Stimulated activated memory B cell treated with anti-CD40 and anti-IgM and Interleukin-4, amounts not matched to agents 10 μg/mL and 1 μg/mL and 100 μg/mL, for 72 hours (primary cell): ENCODE measurements at places on chromosomes 13 and 19.

GRCh38 chr19:45592366-45592765 is 7.8 kb upstream of the OPA3 start:
- ATAC-seq, result no peak

DNA sequence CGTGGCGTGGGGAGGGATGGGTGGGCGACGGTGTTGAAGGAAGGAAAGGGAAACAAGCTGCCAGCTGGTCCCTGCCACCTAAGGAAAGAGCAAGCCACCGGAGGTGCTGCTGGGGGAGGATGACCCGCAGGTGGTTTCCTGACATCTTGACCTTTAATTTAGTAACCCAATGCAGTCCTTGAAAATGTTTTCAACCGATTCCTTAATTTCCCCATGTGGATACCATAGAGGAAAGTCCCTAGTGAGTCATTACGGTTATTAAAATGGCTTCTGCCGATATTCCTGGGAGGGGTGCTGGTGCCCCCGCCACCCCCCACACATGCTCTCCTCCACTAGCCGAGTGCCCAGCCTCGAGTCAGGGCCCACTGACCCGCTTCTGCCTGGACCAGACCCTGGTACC is 6.3 kb upstream of the ANKRD10 start:
- ATAC-seq, result peak; percentile 66

DNA sequence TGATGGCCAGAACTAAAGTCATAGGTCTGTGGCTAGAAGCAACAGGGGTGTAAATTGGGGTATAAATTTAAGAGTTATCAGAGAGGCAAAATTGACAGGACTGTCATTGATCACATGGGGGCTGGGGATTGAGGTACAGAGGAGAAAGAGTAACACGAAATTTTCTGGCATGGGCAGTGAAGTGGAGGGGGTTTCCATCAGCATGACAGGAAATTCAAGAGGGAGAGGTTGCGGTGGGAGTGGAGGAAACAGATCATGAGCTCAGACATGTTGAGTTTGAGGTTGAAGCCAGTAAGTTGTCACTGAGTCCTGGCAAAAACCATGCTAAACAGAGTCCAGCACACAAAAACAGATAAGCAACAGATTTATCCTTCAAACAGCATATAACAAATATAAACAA is 192.1 kb upstream of the TSC22D1 start:
- ATAC-seq, result no peak

GRCh38 chr19:913080-913748 is at the start of gene R3HDM4:
Gene R3HDM4 (minus strand): TSS chr19:913219. CDS start chr19:913157, 62 bp downstream.
- peak; percentile 78 for ATAC-seq

DNA sequence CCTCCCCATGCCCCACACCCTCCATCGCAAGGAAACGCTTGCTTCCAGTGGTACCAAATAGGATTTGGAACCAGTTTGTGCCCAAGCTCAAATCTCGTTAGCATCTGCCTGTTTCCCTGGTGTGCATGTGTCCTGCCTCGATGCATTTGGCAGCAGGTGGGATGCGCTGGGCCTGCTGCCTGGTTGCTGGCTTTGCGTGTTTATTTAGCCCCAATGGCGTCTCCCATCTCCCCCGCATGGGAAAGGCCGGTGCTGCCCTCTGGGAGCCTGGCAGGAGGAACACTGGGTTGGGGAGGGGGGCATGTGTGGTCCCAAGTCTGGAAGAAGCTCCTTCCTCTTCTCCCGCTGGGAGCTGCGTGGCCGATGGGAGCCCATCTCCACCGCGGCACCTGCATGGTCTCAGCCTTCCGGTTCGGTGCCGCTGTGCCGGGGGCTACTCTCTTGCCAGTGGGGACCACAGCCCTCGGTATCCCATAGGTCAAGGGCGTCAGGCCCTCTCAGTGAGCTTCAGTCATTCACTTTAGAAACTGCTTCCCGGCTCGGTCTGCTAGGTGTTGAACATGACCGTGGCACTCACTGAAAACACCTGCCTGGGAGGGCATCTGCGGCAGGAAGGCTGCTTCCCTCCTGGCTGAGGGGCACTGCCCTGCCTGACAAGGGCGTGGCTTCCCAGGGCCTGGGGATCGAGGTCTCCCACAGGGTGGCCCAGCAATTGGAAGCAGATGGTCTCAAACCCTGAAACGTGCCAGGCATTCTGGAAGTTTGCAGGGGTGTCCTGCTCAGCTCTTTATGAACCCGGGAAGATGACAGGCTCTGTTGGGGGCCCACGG is 11.8 kb upstream of the F7 start:
- no peak for ATAC-seq

DNA sequence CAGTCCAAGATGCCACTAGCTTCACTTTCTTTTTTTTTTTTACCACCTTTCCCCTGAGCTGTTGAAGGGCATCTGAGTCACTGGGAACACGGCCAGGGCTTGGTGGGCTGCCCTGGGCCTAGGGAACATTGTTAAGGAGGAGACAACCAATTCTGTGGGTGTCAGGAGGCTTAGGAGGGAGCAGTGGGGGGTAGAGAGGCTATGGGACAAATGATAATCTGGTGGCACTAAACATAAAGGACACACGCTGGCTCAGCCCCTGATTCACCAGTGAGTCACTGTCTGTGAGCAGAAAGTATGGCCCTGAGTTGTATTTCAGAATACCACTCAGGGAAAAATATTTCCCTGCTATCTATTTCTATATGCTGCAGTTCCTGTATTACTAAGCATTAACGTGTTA is 207.8 kb downstream of the DCLK1 start:
- no peak for ATAC-seq

- ATAC-seq, result no peak
Measured at GRCh38 chr19:39595950-39596349, 6.4 kb upstream of the LGALS13 start.

GRCh38 chr13:79853251-79853650 is 372.3 kb downstream of the NDFIP2 start:
- no peak for ATAC-seq

DNA sequence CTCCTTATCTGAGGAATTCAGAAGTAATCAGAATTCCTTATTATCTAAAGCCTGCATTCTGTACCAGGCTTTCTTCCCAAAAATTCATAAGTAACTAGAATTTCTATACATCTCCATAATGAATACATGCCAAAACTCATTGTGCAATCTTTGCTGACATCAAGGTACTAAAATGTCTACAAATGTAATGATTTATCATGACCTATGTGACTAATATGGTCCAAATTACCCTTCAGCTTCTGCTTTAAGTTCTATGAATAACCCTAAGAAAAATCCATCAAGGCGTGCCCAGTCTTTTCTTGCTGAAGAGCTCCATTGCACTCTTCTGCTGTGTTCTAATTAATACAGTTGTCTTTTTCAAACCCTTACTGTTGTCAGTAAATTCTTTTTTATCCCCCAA is 58.5 kb upstream of the SLITRK1 start:
- ATAC-seq, result no peak

DNA sequence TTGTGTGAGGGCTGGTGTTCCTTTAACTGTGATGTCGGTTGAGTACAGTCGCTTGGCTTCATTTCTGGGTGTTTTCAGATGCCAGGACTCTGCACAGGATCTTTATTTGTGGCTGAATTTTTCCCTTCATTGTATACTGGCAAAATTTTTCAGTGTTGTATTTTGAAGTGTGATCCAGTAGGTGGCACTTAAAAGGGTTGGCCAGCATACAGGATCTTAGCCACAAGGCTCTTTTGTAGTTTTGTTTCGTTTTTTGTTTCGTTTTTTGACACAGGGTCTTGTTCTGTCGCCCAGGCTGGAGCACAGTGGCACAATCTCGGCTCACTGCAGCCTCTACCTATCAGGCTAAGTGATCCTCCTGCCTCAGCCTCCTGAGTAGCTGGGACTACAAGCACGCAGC is 8.7 kb downstream of the FCAR start:
- ATAC-seq, result no peak

- ATAC-seq, result no peak
Measured at GRCh38 chr13:44899967-44900366, 89.3 kb downstream of the NUFIP1 start.
